ENCODE measurements at places on chromosomes 3 and 15.

DNA sequence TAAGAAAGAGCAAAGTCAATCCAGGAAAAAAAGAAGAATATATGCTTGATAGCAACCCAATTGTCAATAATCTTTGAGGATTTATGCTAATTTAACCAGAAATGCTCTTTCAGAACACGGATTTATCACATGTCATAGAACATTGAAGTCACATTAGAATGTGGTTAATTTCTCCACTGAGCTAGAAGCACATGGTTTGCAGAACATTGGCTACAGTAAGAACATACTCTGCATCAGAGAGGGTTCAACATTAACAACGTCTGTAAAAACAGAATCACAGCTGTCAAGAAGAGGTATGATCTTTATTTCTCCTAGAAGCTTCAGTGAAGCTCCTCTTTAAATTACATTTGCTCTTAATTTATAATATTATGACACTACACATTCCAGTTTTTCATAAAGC, 619.7 kb upstream of the AGTR1 start:
- DNase-seq, result no peak
- H3K4me3 ChIP-seq, result no peak overlapping the region
- no peaks in the 10 kb centered on the region for H3K36me3 ChIP-seq
- H3K27me3 ChIP-seq, result no peaks in the 10 kb centered on the region
- H3K27ac ChIP-seq, result no peak overlapping the region
- no peaks in the 10 kb centered on the region for H3K4me1 ChIP-seq

DNA sequence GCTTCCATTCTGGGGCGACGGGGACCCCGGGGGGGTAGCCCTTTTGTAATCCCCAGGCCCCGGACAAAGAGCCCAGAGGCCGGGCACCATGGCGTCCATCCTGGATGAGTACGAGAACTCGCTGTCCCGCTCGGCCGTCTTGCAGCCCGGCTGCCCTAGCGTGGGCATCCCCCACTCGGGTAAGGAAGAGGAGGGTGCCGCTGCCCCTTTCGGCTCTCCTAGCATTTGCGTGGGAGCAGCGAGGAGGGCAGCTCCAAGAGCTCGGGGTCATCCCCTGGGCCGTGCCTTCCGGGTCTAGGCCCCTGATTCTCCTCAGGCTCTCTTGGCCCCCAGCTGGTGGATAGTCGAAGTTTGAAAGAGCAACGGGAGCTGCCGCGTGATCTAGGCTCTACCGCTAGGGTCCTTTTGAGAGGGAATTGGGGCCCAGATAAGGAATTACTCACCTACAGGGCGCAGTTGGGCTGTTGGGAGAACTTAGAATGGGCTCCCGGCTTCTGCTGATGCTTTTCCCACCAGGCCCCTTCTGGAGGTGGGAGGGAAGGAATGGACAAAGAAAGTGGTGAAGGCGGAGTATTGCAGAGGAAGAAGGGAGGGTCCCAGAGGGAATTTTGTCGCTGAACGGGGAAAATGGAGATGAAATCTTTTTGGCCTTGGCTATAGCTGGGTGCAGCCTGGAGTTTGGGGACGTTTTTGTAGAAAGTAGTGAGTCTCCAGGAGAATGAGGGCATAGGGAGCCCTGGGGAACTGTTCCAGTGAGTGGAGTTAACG, 615 bp downstream of the VPS18 start:
- peak; percentile 56 for DNase-seq
- H3K4me1 ChIP-seq, result peaks cover 15% of the 10 kb centered on the region
- H3K4me3 ChIP-seq, result peak overlapping the region; percentile 67
- H3K27me3 ChIP-seq, result no peaks in the 10 kb centered on the region
- peak overlapping the region; percentile 90 for H3K27ac ChIP-seq

- DNase-seq, result no peak
- no peaks in the 10 kb centered on the region for H3K27me3 ChIP-seq
- peaks cover 8% of the 10 kb centered on the region for H3K36me3 ChIP-seq
- no peaks in the 10 kb centered on the region for H3K4me1 ChIP-seq
- no peak overlapping the region for H3K4me3 ChIP-seq
- peak overlapping the region; percentile 15 for H3K27ac ChIP-seq
Observed at GRCh38 chr3:136543385-136543784, 208.8 kb downstream of the STAG1 start.

GRCh38 chr3:125109536-125109925, 53.7 kb upstream of the HEG1 start:
- H3K27me3 ChIP-seq, result no peaks in the 10 kb centered on the region
- DNase-seq, result no peak
- H3K36me3 ChIP-seq, result no peaks in the 10 kb centered on the region
- no peak overlapping the region for H3K27ac ChIP-seq
- no peak overlapping the region for H3K4me3 ChIP-seq

DNA sequence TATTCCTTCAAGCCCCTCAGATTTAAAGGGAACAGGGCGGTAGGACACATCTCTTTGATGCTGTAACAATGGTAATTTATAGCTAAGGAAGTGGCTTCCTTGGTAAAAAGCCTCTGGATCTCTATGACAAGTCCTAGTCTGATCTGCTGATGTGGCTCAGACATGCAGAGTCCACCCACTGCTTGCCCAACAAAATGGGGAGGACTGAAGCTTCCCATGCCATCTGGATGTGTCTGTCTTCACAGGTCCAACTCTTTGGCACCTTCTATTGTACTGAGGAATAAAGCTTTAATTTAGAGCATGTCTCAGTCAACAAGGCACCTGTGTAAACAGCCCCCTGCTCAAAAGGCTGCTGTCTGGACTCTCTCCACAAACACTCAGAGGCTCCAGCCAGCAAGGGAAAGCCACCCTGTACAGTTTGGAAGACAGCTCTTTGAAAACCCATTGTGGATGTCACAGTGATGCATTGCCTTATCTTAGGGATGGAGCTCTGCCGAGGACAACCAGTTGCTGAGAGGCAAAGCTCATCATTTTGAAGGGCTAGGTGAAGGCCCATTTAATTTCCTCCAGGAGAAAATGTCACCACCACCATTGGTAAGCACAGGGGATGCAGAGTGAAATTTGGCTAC, 348.6 kb upstream of the GRM7 start:
- H3K4me3 ChIP-seq, result no peak overlapping the region
- no peak for DNase-seq
- H3K27me3 ChIP-seq, result no peaks in the 10 kb centered on the region

GRCh38 chr3:157918402-157918801, 187.8 kb downstream of the SHOX2 start:
- no peak overlapping the region for H3K27ac ChIP-seq
- no peaks in the 10 kb centered on the region for H3K4me1 ChIP-seq
- H3K27me3 ChIP-seq, result no peaks in the 10 kb centered on the region
- no peak overlapping the region for H3K4me3 ChIP-seq

DNA sequence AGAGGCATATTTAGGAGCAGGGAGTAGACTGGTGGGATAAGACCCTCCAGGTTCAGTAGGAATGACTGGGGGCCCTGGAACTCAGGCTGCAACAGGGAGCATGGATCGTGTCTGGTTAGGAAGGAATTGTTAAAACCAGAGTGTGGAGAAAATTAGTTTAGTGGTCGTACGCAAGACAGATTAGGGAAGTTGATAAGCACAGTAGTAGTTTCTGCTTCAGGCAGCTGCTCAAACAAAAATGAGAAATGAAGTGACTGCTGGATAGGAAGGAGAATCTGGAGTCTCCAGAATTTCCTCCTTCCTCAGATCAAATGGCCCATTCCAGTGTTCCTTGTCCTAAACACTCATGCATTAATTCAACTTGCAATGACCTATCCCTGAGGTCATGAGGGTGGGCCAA, 11.2 kb downstream of the MYD88 start:
- DNase-seq, result no peak
- no peak overlapping the region for H3K27ac ChIP-seq
- no peaks in the 10 kb centered on the region for H3K36me3 ChIP-seq
- H3K27me3 ChIP-seq, result no peaks in the 10 kb centered on the region
- H3K4me1 ChIP-seq, result no peaks in the 10 kb centered on the region

GRCh38 chr3:171365489-171365888, 94.7 kb downstream of the TNIK start:
- H3K27me3 ChIP-seq, result no peaks in the 10 kb centered on the region
- H3K4me3 ChIP-seq, result no peak overlapping the region
- DNase-seq, result no peak
- H3K4me1 ChIP-seq, result no peaks in the 10 kb centered on the region
- no peak overlapping the region for H3K27ac ChIP-seq
- H3K36me3 ChIP-seq, result no peaks in the 10 kb centered on the region

Measured in stomach (tissue), 19 donors.